Suppressor macrophage (primary cell): ENCODE measurements at places on chromosomes 13 and 19.

DNA sequence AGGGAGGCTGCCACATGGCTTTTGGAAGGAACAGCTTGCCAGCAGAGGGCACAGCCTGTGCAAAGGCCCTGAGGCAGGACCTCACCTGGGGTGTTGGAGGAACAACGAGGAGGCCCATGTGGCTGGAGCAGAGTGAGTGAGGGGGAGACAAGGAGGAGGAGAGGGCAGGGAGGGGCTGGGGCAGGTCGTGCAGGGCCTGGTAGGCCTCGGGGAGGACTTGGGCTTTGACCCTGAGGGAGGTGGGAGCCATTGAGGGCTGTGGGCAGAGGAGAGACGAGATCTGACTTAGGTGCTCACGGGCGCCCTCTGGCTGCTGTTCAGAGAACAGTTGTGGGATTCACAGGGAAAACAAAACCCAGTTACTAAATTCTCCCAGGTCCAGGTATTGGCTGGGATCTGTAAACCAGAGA lies 25.2 kb downstream of the ZNRF4 start:
- DNase-seq: peak; percentile 66

DNA sequence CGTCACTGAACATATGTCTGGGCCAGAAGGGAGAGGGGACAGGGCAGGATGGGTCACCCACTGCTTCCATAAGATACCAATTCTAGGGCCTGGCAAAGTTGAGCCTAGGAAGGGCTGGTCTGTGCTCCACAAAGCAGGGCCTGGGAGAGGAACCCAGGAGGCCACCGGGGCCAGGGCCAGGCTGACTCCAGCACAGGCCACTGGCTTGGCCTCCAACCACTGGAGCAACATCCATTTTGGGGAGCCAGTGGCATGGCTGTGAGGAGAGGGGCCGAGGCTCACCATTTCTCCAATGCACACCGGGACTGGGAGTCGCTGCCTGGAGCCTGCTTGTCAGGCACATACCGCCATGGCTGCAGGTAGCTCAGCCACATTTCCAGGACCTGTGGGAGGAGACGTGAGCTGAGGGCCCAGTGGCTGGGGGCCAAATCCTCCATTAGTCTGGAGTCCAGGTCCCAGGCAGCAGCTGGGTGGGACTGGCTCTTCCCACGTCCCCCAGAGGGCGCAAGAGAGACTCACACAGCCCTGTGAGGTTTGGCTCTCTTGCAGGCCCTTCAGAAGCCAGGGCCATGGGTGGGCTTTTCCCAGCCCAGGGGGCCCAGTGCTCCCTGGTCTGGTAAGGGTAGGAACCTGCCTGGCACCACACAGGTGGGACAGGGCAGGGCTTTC lies 27.7 kb downstream of the TUBA3C start:
- no peak for DNase-seq

GRCh38 chr13:112246731-112247470 lies 129.3 kb upstream of the SPACA7 start:
- no peak for DNase-seq

- DNase-seq: no peak
Measured at GRCh38 chr13:109160357-109160756, 530.9 kb downstream of the MYO16 start.

DNA sequence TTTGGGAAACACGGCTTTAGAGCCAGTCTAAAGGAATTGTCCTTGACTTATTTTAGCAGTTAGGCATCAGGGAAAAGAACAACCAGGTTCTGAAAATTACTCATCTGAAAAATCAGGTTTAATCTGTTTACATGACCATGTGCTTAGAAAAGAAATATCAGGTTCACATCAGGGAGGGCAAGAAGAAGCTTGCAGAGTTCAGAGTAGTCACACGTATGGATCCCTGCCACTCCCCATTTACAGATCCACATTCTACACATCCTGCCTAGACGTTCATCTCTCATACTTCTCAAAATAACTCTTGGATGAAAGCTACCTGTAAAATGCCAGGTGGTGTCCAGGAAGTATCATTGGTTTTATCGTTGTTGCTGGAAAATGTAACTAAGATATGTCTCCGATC lies 14.0 kb upstream of the PHF11 start:
- no peak for DNase-seq

- DNase-seq: peak; percentile 74
Measured at GRCh38 chr19:11377237-11377636, 2.8 kb downstream of the SWSAP1 start.

DNA sequence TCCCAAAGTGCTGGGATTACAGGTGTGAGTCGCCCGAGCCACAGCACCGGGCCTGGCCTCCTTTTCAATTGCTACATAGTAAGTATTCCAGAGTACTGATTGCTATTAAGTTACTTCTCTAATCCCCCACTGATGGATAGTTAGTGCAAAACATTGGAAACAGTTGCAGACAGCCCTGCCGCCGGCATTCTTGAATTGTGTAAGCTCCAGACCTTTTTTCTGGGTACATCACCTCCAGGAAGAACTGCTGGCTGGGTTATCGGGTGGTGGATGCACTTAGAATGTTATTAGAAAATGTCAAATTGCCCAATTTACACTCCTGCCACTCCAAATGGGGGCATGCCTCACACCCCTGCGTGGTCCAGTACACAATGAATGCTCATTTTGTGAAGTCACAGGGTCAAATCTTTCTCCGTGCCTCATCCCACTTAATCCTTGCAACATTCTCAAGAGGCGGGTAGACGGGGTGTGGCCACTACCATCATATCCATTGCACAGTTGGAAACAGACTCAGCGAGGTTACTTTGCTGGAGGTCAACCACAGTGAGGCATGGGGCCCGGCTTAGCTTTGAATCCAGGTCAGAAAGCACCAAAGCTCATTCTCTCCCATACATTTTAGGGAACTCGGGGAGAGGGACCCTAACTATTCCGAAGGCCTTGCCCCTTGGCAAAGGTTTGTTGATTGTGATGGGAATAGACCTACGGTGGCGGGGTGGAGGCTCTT lies 1.0 kb upstream of the KDM4B start:
- peak; percentile 50 for DNase-seq

DNA sequence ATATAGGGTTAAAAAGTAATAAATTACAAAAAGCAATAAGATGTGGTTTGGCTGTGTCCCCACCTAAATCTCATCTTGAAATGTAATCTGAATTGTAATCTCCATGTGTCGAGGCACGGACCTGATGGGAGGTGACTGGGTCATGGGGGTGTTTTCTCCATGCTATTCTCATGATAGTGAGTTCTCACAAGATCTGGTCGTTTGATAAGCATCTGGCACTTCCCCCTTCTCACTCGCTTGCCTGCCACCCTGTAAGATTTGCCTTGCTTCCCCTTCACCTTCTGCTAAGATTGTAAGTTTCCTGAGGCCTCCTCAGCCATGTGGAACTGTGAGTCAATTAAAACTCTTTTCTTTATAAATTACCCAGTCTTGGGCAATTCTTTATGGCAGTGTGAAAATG lies 577.4 kb downstream of the TBC1D4 start:
- no peak for DNase-seq

DNA sequence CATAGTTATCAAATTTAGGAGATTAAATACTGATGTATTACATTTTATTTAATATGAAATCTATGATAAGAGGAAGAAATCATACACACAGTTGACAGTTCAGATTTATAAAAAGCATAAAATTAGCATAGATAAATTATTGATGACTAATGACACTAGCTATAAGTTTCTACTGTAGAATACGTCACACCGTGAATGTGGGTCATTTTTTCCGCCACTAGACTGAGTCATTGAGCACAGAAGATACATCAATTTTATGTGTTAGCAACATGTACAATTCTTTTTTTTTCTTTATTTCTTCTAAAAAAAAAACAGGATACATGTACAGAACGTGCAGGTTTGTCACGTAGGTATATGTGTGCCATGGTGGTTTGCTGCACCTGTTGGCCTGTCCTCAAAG lies 22.2 kb downstream of the AP2S1 start:
- DNase-seq: no peak

DNA sequence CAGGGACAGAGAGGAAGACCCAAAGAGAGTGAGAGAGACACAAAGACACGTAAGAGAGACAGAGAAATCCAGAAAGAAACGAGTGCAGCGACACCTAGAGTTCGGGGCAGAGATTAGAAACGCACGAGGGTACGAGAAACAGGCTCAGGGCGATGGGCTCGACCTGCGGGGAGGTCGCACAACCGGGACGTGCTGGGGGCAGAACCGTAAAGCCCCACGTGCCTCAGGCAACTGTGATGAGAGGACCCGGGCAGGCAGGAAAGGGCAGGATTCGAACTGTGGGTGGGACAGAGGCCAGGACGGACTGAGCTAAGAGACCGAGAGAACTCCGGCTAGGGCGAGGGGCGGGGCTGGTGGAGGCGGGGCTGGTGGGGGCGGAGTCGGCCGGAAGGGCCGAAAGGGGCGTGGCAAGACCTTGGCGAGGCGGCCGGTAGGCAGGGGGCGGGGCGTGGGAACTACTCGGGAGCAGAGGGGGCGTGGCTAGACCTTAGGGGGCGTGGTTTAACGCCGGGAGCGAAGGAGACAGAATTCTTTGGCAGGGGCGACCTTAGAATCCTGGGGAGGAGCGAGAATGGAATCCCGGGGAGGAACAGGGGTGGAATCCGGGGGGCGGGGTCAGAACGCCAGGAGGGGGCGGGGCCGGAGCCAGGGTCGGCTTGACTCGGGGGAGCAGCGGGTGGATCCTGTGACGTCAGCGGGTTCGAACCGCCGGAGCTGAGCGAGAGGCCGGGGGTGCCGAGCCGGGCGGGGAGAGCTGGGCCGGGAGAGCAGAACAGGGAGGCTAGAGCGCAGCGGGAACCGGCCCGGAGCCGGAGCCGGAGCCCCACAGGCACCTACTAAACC lies at the start of gene NECTIN2:
Gene NECTIN2 (plus strand): TSS at position 686 of the 843 bp plus-strand sequence. CDS start 229 bp downstream, outside the sequence.
- peak; percentile 100 for DNase-seq

GRCh38 chr19:38361633-38362075 lies 12.7 kb upstream of the PSMD8 start:
- DNase-seq: peak; percentile 90

GRCh38 chr19:4456476-4456842 lies 1.1 kb downstream of the UBXN6 start:
- peak; percentile 81 for DNase-seq

GRCh38 chr13:94178625-94179244 lies 300.7 kb downstream of the DCT start:
- DNase-seq: no peak

DNA sequence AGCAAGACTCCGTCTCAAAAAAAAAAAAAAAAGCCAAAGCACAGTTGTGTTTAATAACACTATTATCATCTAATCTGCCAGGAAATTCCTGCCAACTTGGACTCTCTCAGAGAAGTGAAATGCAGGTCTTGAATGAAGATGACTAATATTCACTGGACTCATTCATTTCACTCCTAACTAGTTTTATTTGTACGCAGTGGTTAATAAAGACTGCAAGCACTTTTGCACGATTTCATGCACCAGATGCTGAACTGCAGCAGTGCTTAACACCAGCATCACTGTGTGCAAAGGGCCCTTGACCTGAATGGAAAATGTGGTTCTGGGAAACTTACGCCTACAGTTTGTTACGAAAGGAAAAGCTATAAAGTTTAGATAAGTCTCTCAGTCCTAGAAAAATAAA lies 63.3 kb downstream of the DHRS12 start:
- DNase-seq: no peak

GRCh38 chr13:26686285-26686684 lies 74.3 kb downstream of the GPR12 start:
- no peak for DNase-seq

- DNase-seq: no peak
Measured at GRCh38 chr13:34951528-34951927, 9.5 kb downstream of the NBEA start.

DNA sequence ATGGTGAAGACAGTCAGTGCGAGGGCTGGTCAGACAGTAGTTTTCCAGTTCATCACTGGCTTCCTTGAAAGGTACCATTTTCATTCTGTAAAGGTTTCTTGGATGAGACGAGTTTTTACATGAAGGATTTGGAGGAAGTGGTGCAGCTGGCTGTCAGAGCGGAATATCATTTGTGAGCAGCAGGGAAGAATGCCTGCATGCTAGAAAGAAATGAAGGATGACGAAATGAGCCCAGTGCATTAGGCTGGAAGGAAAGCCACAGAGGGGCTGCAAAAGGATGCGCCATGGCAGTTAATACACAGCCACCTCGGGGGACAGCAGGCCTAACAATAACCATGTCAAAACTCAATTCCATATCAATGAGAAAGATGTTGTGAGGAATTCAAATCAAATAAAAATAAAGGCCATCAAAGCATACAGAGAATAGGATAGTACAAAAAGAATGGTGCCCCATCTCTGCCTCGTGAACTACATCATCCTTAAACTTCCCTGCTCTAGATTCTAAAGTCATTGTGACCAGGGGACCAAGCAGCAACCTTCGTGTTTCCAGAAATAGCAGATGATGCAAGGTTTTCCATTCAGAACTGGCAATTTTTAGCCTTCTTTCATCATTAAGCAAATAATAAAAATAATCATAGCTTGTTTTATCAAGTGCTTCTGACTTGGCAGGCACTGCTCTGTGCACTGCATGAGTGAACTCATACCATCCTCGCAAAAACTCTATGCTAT lies 504.2 kb downstream of the RFC3 start:
- no peak for DNase-seq

- peak; percentile 21 for DNase-seq
Measured at GRCh38 chr13:21541980-21542379, 62.0 kb downstream of the MICU2 start.

- DNase-seq: no peak
Measured at GRCh38 chr19:36950335-36951119, 34.4 kb downstream of the ZNF568 start.

- DNase-seq: no peak
Measured at GRCh38 chr13:110957181-110957884, 42.5 kb upstream of the ANKRD10 start.

DNA sequence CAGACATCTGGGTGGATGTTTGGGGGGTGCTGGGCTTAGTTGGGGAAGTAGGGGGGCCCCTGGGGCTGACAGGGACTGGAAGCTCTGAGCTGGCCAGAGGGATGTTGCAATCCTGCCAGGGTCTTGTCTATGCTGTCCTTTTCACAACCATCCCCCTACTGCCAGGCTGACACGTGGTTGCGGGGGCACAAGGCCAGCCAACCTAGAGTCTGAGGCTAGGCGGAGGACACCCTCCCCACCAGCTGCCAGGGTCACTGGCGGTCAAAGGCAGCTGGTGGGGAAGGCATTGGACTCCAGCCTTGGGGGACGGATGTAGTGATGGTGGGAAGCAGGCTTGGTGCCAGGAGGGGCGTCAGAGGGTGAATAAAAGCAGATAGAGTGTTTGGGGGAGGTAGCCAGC lies 1.6 kb upstream of the APOC1 start:
- peak; percentile 80 for DNase-seq

GRCh38 chr19:46530636-46531035 lies 35.0 kb upstream of the PNMA8B start:
- DNase-seq: no peak

GRCh38 chr19:46232468-46232867 lies 2.9 kb downstream of the IGFL1 start:
- no peak for DNase-seq

DNA sequence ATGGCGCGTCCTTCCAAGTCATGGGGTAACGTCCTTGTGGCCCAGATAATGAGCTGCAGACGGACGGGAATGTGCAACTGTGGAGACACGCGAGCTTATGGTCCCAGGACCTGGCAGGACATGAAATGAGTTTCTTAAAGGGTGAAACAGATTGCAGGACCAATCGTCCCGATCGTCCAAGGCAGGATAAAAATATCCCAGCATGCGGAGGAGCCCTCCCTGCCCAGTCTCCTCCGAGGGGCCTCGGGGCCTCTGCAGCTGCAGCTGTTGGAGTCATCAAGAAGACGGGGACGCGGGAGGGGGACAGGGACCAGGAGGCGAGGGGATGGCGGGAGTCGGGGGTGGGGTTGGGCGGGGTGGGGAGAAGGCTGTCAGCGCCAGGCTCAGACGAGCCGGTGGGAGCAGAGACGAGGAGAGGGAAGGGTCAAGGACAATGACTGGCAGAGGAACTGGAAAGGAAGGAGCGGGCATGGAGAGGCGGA lies 14.4 kb upstream of the GARIN5A start:
- DNase-seq: no peak
